Stromal cell of bone marrow (primary cell): ENCODE measurements at places on chromosomes 1 and 21.

DNA sequence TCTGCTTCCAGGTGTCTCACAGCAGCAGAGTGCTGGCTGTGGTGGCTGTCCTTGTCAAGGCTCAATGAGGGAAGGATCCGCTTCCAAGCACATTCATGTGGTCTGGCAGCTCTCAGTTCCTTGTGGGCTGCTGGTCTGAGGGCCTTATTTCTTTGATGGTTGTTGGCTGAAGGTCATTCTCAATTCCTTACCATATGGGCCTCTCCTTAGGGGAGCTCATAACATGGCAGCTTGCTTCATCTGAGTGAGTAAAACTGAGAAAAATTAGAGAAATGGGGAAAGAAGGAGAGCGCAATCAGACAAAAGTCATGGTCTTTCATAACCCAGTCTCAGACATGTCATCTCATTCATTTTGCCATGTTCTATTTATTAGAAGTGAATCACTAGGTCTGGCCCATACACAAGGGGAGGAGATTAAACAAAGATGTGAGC lies 81.7 kb upstream of the TSPAN2 start:
- no peak for DNase-seq

DNA sequence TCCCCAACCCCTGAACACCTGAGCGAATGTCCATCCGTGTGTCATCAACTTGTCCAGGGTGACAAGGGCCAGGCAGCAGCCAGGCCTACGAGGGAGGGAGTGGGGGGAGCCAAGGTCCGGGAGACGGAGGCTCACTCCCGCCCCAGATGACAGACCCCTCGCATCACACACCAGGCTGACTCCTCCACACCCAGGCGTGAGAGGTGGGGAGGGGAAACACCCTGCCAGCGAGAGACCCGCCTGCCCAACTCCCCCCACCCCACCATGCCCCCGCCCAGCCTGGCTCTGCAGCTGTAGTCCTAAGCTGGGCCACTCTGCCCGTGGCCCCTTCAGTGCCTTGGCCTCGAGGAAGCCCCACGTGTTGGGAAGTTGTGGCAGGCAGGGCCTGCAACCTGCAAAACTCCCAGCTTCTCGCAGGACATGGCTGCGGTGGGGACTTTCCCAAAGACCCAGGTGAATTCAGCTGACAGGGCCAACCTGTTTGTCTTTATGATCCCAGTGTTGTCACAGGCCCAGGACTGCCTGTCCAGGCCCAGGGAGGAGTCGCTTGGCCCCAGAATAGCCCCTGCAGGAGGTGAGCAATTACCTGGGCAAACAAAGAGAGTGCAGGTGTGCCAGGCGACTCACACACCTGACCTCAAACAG lies 62.9 kb downstream of the RIPK4 start:
- no peak for DNase-seq

DNA sequence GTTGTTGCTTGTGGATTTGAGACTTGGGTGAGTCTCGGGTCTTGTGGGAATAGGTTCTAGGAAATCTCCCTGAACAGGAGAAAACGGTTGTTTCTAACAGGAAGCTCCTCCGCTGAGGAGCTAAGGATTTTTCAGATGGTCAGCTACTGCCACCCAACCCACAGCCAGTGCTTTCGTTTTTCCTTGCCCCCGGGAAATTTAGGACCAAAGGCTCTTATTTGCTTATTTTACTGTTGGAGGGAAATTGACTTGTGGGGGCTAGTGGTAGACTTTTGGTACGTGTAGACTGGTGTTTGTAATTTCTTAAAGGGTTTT lies 792 bp downstream of the SNX7 start:
- DNase-seq, result no peak

- DNase-seq, result no peak
These were observed 34.4 kb downstream of the TMCC2 start for GRCh38 chr1:205261946-205262691.

GRCh38 chr1:27616441-27616840 lies 12.5 kb upstream of the AHDC1 start:
- DNase-seq, result no peak

GRCh38 chr1:112298558-112298957 lies 97.5 kb upstream of the CTTNBP2NL start:
- DNase-seq, result peak; percentile 19

DNA sequence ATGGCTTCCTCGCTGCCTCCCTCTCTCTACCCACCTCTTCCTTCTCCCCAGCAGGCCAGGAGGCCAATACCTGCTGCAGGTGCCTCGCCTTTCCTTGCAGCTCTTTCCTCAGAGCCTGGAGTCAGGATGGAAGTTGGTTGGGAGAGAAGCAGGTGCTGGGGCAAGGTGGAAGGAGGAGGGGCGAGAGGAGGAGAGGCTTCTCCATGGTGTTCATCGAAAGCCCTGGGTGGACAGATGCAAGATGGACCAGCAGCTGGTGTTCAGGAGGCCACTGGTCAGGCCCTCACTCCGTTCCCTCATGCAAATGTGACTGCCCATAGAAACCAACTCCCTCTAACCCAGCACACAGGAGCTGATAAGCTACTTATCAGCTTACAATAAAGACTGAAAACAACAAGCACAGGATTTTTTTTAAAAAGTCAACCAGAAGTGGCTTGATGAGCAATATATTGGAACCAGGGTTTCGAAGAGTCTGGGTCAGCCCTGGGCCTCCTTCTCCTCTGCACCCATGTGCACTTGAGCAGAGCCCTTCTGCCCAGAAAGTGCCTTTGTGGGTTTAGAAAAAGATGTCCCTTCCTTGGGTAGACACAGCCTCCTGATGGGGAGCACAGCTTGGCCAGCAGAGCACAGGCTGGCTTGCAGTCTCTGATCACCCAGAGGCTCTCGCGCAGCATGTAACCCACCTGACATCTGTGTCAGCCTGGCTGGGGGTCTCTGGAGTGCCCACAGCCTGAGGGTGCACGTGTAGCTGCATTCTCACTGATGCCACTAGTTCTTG lies 16.6 kb upstream of the GSTM4 start:
- no peak for DNase-seq

- DNase-seq, result no peak
These were observed 12.6 kb downstream of the TRIM46 start for GRCh38 chr1:155186067-155186793.

GRCh38 chr1:62688687-62689085 lies 500 bp upstream of the DOCK7 start:
- no peak for DNase-seq

GRCh38 chr21:45135122-45135521 lies 60.7 kb downstream of the ADARB1 start:
- DNase-seq, result no peak

DNA sequence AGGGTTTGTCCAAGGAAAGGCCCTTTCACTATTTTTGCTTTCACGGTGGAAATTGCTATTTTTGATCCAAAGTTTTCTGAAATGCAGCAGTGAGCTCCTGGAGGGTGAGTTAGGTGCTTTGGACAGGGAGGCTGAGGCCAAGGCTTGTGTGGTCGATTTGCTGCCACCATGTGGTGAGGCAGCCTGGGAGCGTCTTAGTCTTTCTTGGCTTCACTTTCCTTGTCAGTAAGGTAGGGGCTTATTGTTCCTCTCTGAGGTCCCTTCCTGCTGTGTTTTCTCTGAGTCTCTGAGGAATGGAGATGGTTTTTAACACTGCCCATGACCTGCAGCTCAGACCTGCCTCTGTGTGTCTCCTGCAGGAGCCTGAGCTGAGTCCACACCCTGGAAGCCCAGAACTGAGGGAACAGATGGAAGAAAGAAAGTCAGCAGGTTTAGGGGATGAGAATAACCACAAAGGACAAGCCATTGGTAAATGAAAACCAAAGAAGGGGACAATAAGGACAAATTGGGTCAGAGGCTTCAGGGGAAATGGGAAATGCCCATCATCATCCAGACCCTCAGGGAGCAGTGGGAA lies 20.1 kb upstream of the S100A10 start:
- no peak for DNase-seq

DNA sequence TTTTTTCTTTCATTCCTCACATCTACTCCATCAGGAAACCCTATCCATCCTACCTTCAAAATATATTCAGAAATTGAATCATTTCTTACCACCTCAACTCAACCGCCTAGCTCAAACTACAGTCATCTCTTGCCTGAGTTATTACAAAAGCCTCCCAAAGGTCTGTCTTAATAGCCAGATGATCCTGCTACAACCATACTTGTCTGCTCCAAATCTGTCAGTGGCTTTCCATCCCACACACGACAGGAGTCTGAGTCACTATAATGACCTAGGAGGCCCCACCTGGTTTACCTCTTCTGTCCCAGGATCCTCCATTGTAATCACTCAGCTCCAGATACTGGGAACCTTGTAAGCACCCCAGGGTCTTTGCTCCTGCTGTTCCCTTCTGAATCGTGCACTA lies 37.1 kb upstream of the IL12RB2 start:
- no peak for DNase-seq

GRCh38 chr21:41833497-41834115 lies 45.5 kb downstream of the PRDM15 start:
- no peak for DNase-seq

- no peak for DNase-seq
These were observed 24.5 kb upstream of the SLC26A9 start for GRCh38 chr1:205967554-205968335.

DNA sequence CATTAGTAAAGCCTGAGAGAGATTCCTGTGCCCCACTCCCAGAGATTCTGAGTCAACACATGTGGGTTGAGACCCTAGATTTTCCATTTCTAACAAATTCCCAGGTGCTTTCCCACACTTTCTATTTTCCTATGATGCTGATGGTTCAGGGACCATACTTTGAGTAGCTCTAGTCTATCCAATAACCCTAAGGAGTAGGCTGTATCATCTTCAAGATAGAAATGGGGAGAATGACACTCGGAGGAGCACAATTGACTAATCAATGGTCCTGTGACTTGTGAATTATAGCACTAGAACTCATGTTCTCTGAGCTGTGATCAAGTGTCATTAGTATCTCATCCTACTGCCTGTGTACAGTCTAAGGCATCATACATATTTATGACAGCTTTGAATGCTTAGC lies 232.9 kb upstream of the B3GALT2 start:
- DNase-seq, result no peak

GRCh38 chr1:220928320-220928719 lies 49.1 kb downstream of the HLX start:
- DNase-seq, result no peak

GRCh38 chr1:241957692-241958494 lies at the start of gene BECN2:
BECN2 (plus strand) TSS chr1:241957767; CDS start chr1:241957767, 0 bp downstream.
- DNase-seq, result no peak

- peak; percentile 20 for DNase-seq
These were observed 95.9 kb downstream of the PTPRU start for GRCh38 chr1:29332204-29332603.

- DNase-seq, result no peak
These were observed 436.5 kb upstream of the DAB1 start for GRCh38 chr1:57860325-57860724.

DNA sequence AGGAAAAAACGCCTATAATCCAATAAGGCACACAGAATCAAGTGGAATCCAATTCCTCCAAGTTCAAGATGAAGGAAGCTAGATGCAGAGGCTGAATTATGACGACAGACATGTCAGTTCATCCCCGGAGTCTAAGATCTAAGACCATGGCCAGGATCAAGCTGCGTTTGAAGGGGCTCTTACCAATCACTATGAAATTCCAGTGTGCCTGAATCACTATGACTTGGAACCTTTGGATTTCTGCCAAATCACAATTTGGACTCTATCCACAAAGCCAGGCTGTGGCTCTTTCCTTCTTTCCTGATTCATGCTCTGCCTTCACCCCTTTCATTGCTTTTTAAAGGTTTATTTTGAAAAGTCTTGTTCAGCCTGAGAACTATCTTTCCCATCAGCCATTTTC lies 17.1 kb downstream of the OLIG2 start:
- peak; percentile 81 for DNase-seq

- DNase-seq, result peak; percentile 71
These were observed 51.0 kb downstream of the KIAA0319L start for GRCh38 chr1:35505911-35506798.

DNA sequence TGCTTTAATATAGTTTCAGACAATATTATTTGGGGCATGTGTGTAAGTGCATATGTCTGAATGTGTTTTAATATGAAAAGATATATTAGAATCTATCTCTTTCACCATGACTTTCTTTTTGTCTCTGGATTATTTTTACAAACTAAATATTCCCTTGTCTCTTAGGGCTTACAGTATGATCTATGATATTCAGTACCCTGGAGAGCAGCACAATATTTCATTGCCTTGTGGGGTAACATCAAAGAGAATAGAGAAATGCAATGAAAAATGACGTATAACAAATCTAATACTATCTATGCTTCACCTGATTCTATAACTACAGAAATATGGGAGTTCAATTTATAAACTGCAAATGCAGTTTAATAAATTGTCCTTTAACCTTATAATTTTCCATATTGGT lies 2084.5 kb downstream of the MRPL39 start:
- DNase-seq, result no peak

GRCh38 chr1:183554577-183554976 lies 35.7 kb downstream of the NCF2 start:
- no peak for DNase-seq

DNA sequence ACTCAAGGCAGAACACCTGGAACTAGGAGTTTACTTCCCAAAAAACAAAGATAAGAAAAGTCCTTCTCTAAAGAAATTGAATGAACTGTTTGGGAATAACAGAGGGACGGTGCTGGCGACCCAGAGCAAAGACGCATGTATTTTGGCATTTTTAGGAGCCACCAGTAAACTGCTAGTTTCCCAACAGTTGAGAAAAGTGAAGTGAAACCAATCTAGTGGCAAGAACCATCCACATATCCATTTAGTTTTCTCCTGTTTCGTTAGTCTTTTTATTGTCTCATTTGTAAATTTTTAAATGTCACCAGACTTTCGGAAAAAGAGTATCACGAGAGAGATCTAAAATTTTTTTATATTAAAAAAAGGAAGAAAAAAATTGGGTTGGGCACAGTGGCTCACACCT lies 30.2 kb downstream of the ODF2L start:
- DNase-seq, result no peak

DNA sequence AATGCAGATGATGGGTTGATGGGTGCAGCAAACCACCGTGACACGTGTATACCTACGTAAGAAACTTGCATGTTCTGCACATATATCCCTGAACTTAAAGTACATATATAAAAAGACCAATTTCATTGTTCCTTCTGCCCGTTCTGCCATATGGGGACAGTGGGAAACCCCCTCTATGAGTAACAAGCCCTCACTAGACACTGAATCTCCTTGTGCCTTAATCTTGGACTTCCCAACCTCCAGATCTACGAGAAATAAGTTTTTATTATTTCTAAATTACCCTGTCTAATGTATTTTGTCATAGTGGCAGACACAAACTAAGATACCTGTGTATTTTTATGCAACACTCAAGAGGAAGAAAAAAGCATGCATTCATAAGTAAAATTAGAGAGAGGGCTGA lies 10.0 kb downstream of the GBP7 start:
- DNase-seq, result no peak

DNA sequence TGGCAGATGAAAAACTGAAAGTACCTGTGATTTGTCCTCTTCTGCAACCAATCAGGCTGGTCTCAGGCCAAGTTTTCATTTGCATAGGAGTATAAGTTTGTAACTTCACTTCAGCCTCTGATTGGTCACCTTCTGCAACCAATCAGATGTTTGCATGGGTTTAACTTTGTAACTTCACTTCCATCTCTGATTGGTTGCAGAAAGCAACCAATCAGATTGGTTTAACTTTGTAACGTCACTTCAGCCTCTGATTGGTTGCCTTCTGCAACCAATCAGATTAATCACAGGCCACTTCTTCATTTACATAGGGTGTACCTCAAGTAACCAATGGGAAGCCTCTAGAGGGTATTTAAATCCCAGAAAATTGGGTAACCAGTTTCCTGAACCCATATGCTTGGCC lies 18.9 kb upstream of the TUT4 start:
- DNase-seq, result peak; percentile 20
